ENCODE measurements at places on chromosomes 16 and 17.

DNA sequence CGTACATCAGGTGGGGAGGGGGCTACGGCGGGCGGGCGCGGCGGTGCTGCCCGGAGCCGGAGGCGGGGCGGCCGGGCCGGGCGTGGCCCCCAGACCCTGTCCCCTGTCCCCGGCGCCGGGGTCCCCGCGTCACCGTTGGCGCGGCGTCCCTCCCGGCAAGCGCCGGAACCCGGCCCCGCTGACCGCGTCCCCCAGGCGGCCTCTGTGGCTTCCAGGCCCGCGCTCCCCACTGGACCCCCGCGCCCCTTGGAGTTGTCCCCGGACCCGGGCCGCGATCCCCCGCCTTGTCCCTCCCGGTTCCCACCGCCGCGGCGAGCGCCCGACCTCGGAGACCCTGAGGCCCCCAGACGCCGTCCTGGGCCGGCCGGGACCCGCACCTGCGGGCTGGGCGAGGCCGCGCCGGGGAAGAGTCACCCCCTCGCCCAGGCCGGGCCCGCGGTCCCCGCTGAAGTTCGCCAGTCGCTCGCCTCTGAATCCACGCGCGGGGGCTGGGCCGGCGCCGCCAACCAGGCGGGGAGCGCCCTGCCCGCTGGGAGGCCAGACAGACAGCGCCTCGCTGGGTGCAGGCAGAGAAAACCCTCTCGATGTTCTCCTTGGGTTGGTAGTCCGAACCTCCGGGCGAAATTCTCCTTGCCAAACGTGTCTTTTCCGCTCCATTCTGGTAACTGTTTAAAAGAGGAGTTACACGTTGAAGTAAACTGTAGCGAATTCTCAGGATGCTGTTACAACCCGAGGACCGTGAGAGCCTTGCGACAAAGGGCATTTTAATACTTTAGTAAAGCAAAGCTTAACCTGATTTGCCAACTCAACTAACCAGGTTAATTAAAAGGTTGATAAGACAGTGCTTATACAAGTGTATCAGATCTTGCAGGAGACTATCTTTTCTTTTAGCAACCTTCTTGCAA is 761 bp downstream of the GAN start:
- peak; percentile 66 for DNase-seq

GRCh38 chr16:55207693-55208428 is 116.1 kb upstream of the IRX6 start:
- no peak for DNase-seq

DNA sequence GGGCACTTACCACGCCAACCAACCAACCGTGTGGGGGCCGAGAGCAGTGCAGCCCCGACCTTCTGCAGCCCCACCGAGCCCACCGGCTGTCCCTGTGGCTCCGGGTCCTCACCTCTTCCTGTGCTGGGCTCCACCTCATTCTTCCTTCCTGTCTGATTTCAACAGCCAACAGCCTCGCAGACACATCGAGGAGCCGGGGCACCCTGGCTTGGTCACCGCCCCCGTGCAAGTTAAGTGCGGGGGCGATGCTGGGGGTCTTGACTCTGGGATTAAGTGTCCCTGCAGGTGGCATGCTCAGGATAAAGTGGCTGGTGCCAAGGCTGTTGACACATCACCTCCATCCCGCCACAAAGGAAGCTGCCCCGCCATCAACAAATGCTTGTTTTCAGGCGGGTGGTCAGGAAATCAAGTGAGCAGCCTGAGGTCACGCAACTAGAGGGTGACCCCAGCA is at the start of gene NLRC3:
Gene NLRC3, minus strand, starts transcription at position 102 of the 451 bp plus-strand sequence. CDS start 12,367 bp downstream, outside the sequence.
- DNase-seq: no peak

DNA sequence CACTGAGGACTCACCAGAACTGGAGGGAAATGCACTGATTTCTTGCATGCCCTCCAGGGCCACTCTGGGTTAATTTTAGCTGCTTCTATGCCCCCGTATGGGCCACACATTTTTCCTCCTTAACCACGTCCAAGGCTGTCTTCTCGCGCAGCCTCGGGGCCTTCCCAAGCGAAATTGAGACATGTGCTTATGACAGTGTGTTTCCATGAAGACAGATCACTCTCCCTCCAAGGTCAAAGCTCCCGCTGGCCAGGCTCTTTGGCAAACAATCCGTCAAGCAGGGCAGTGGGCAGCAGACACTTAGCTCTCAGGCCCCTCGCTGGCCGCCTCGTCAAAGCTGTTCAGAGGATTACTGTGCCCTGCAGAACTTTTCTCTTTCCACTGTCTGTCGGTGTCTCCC is 243.0 kb upstream of the N4BP1 start:
- DNase-seq: no peak

DNA sequence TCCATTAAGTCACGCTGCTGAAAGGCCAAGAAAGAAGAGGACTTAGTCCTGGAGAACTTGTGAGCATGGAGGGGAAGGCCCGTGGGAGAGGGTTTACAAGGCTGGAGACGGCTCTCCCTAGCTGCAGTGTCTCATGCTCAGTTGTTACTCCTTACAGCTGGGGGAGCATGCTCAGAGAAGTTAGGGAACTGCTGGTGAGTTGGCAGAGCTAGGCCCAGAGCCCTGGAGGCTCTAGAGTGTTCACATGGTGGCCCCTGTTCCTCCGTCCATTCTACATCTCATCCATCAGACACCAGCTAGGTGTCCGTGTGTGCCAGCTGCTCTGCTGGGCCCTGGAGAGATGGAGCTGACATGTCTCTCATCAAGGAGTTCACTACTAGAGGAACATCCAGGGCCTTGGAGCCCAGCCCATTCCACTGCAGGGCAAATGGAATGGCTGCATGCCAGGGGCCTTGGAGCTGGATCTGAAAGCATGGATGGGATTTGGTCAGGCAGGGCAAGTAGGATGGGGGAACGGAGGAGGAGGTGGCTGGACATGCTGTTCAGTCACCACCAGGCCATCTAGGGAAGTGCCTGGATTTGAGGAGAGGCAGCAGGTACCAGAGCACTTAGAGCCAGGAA is 6.3 kb downstream of the XYLT2 start:
- no peak for DNase-seq

DNA sequence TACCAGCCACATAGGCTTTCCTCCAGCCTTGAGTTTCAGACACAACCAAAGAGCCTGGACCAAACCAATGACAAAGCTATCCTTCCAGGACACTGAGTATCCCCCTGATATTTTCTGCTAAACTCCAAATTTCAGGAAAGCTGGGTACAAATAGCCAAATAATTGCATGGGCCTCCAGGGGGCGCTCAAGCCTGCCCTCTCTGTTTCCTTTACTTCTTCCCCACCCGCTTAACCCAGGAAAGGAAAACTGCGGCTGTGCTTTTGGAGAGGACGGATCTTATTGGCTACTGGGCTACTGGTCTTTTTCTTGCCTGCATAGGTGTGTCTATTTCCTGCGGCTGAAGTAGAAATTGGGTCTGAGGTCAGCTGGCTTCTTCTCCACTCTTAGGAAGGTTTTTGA is 30.1 kb downstream of the GNGT2 start:
- DNase-seq: peak; percentile 51

GRCh38 chr16:78783570-78784079 is 684.2 kb downstream of the WWOX start:
- no peak for DNase-seq

DNA sequence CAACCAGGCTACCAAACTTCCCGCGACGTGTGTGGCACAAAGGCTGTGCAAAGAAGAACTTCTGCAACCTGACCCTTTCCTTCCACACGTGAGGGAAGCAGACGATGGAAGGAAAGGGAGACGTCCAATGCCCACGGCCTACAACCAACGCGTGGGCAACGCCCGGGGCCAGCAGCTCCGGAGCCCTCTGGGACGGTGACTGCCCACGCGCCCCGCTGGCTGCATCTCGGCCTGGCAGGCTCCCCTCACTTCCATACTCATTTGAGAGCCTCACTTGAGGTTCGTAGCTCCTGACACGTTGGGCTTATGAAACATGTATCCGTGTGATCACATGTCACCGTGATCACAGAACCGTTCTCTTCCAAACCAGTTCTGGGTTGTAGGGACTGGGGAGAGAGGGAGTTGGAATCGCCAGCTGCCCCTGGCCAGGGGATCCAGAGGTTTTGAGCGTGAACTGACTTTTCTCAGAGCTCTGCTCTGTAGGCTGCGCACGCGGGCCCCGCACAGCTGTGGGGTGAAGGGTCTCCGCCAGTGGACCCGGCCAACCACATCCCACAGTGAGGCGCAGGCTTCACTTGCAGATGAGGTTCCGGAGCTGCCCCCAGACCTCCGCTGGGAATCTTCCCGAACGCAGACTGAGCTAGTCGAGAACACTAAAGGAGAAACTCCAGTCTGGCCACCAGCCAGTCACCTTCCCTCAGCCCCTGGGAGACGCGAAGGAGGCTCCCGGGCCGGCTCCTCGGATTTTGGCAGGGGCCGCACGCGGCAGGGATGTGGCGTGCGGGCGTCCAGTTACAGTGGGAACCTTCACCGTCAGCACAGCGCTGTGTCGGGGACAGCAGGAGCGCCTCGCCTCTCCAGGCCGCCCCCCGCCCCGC is 1.0 kb downstream of the LMF1 start:
- DNase-seq: peak; percentile 56

GRCh38 chr17:801660-802059 is 19.5 kb downstream of the MRM3 start:
- peak; percentile 8 for DNase-seq

GRCh38 chr16:81885976-81886586 is 107.0 kb downstream of the PLCG2 start:
- peak; percentile 43 for DNase-seq

DNA sequence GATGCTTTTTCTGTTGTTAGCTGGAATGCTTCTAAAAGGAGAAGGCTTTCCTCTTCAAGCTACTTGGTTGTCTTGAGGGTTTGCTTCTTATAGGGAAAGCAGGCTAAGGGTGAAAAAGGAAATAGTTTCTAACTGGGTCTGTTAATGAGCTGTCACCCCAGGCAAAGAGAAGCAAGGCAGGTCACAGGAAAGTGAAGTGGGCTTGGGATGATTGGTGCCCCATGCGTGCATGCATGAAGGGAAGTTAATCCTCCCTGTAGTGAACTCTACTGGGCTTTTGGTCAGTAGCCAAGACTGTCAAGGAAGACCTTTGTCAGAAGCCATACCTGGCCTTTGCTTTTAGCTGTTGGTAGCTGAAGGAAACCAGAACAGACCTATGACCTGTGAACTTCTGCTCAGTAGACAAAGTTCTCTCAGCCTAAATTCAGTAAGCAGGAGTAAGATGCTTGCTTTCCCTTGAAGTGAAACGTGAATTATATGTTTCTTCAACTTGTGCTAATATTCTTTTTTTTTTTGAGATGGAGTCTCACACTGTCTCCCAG is 16.5 kb downstream of the TENT4B start:
- no peak for DNase-seq

- DNase-seq: peak; percentile 39
Observed at GRCh38 chr17:32875923-32876416, 954 bp downstream of the MYO1D start.

DNA sequence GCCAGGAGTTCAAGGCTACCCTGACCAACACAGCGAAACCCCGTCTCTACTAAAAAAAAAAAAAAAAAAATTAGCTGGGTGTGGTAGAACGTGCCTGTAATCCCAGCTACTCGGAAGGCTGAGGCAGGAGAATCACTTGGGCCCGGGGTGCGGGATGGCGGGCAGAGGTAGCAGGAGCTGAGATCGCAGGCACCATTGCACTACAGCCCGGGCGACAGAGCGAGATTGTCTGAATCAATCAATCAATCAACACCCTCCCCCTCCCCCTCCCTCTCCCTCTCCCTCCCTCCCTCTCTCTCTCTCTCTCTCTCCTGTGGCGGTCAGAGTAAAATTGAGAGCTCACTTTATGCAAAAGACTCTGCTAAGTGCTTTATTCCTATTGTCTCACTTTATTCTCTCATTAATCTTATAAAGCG is 1.2 kb downstream of the HSDL1 start:
- no peak for DNase-seq

- peak; percentile 50 for DNase-seq
Observed at GRCh38 chr17:50855708-50856330, 10.3 kb downstream of the TOB1 start.

DNA sequence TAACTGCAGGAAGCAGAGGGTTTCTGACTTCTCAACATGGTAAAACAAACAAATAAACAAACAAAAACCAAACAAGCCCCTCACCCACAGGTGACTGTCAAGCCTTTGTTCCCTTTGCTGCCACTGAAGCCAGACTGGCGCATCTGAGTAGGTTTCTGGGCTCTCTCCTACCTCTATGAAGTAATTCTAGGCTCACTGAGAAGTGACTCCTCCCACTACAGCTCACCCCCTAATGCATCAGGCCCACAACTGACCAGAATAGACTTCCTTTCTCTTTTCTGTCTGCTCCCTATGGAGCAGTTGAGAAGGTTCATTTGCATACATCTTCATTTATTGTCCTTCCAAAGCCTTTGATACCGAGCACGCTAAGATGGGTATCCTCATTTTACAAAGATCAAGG is 77.0 kb upstream of the CCL2 start:
- DNase-seq: no peak

DNA sequence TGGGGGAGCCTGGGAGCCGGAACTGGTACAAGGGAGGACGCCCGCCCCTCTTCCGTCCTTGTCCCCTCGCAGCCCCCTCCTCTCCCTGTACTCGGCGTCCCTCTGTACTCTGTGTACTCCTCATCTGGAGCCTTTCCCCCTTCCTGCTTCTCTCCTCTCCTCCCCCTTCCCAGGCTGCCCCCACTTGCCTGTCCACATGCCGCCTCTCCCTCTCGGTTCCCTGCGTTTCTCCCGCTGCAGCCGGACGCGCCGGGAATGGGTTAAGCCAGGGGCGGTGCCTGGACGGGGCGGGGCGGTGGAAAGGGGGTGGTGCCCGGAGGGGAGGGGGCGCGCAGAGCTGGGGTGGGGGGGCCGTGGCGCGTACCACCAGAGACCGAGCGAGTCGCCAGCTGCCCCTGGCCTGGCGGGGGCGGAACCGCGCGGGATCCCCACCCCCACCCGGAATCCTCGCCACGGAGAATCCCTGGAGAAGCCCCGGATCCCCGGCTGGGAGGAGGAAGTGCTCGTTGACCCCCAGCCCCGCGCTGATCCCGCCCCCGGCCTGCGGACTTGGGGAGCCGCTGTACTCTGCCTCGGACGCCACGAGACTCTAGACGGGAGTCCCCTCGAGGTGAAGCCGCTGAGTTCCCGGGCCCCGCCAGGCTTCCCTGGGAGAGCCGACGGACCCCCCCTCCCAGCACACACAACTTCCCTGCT is 22.6 kb downstream of the GJD3 start:
- DNase-seq: peak; percentile 81

DNA sequence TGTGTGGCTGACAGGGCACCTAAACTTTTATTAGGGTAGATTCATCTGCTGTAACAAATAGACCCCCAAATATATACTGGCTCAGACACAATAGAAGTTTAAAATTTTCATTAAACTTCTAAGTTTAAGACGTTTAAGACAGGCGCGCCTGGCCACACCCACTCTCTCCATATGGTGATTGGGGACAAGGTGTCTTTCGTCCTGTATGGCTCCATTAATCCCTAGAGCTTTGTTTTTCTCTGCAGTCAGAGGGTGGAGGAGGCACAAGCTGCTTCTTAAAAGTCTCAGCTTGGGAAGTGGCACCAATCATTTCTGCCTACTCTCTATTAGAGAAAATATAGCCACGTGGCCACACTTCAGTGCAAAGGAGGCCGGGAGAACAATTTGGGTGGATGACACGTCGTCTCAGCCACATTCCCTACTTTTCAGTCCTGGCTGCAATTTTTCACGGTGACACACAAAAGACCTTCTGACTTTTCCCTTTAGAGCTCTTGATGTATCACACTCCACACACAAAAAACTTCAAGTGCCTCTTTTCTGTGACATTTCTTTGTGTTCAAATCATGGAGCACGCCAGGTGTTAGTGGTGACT is 125.5 kb upstream of the CACNG3 start:
- DNase-seq: no peak
